ENCODE measurements at places on chromosomes 7 and 10.

DNA sequence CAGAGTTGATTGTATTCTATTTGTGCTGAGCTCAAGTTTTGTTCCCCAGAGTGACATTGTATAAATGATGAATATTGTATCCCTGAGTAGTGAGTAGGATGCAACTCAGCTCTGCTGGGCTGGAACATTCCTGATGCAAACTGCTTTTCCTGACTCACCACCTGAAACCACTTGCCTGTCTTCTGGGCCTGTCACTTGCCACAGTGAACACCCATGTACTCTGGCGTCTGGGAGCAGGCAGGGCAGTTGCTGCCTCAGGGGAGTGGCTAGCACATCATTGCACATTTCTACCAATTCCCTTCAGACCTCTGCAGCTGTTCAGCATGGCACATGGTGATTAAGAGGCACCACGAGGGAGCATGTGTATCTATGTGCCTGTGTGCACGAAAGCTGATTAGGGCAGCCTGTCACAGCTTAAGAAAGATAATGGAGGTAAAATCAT lies 157.3 kb downstream of the SND1 start:
- no peak for DNase-seq

DNA sequence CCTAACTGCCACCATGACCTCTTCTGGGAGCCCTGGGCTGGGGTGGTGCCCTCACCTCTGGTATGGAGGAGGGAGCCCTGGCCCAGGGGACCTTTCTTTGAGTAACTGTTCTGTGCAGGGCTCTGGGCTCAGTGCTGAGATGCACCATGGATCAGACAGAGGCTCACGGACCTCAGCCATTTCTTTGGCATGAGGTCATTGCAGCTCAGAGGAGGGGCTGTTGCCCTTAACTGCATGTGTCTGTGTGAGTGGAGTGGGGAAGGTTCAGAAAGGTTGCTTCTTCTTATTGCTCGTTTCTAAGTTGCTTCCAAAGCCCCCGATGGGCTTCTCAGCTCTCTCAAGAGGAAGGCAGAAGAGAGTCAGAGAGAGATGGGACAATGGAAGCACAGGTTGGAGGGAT lies 233.9 kb downstream of the RPS24 start:
- no peak for DNase-seq

GRCh38 chr10:130854151-130854550 lies 457.4 kb downstream of the TCERG1L start:
- DNase-seq: no peak

- no peak for DNase-seq
These were observed 96.3 kb downstream of the PRLHR start for GRCh38 chr10:118499186-118499585.

DNA sequence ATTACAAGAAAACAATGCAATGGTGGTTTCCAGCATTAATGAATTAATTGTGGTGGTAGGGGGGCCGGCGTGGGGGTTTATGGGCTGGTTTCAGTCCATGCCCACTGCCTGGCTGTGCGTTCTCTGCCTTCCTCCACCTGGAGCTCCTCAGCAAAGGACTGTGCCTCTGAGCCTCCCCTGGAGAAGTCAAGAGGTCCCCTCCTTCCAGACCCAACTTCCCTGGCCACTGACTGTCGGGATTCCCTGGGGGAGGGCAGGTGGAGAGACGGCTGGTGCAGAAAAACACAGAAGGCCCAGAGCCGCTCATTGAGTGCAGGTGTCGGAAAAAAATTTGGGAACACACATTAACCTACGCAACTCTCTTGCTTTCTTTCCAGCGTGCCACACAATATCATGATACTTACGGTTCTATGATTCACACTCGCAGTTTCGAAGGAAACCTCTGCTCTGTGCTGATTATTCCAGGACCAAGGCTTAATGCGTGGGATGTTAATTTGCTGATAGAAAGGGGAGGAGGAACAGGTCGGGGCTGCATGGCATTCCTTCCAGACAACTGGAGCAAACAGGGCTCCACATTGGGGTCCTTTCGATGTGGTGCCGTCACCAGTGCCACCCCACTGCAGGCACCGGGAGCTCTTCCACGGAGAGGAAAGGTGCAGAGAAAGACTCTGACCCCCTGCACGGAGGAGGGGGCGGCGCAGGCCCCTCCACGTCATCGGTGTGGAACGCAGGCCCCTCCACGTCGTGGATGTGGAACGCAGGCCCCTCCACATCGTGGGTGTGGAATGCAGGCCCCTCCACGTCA lies 506.7 kb downstream of the DNAJB6 start:
- no peak for DNase-seq

- peak; percentile 90 for DNase-seq
These were observed 43.7 kb downstream of the CH25H start for GRCh38 chr10:89163265-89163995.

- no peak for DNase-seq
These were observed 163.9 kb upstream of the CDK1 start for GRCh38 chr10:60614363-60614762.

DNA sequence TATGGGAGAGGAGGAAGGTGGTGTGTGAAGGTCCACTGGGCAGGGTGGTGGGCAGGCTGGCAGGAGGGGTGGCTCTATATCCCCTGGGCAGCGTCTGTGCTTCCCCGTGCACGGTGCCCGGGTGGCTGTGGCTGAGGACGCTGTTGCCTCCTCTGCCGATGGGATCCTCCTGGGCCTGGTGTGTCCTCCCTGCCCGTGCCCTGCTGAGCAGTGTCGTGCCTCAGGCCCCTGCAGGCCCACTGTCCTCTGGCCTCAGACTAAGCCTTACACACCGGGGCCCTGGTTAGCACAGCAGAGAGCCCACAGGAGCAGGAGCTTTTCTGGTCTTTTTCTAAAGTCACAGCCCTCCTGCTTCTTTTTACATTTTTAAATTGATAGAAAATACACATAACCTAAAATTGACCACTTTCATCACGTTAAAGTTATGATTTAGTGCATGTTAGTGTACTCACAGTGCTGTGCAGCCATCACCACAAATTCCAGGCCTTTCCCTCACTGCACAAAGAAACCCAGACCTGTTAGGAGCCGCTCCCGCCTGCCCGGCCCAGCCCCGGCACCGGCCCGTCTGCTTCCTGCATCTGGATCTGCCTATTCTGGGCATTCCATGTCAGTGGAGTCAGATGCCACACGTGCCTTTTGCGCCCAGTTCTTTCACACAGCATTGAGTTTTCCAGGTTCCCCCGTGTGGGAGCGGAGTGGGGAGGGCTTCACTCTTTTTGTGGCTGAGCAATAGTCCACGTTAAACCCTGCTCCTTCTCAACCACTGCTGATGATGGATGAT lies 19.4 kb downstream of the PFKFB3 start:
- no peak for DNase-seq

GRCh38 chr10:100081075-100082001 lies at the start of gene CPN1:
TSS of gene CPN1 (minus strand) at chr10:100081869. CDS start at chr10:100081625, 244 bp downstream.
- no peak for DNase-seq

DNA sequence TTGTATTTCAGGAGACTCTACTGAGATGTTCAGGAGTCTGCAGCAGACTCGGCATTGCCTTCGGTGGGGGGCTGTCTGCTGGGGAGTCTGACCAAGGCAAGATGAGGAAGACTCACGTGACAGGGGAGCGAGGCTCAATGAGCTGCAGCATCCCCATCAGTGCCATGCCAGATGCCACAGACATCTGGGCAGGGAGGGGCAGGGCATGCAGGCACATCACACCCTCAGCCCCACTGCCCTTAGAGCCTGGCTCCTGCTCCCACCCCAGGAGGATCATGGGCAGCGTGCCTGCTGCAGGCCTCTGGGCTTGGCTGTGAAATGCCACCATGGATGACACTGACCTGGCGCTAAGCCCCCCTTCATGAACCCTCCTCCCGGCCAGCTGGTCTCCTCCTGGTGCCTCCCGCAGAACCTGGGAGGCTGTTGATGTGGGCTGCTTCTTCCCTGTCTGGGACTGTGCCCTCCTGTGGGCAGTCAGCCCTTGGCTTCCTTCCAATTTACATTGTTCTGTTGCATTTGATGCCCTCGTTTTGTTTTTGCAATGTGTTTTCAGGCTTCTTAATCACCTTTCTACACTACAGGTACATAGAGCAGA lies 235.0 kb downstream of the PAXIP1 start:
- DNase-seq: no peak

- DNase-seq: no peak
These were observed 141.7 kb downstream of the USP6NL start for GRCh38 chr10:11469575-11470391.

DNA sequence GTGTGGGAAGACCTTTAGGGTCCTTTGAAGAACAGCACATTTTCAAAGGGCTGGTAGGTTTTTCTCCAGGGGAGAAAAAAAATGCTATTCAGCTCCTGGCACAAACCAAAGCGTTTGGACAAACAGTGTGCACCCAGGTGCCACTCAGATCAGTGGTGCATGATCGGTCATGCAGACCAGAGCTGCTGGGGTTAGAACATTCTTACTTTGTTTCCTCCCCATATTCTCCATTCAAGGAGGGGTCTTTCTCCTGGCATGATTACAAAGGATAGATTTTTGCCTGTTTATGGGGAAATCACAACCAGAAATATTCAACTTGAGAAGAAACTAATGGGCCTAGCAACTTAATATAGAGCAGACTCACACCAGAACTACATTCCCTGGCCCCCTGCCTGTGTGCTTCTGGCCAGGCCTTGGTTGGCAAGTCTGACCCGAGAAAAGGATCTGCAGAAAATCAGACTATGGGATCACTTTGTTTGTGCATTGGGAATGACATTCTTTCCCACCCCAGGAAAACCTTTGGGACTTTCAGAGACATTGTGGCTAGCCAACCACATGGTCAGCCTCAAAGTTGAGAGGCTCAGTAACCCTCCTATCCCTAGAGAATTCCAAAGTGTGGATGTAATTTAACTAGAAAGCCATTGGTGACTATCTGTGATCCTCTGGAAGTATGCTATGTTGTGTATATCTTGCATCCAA lies 82.3 kb upstream of the FGL2 start:
- DNase-seq: no peak

DNA sequence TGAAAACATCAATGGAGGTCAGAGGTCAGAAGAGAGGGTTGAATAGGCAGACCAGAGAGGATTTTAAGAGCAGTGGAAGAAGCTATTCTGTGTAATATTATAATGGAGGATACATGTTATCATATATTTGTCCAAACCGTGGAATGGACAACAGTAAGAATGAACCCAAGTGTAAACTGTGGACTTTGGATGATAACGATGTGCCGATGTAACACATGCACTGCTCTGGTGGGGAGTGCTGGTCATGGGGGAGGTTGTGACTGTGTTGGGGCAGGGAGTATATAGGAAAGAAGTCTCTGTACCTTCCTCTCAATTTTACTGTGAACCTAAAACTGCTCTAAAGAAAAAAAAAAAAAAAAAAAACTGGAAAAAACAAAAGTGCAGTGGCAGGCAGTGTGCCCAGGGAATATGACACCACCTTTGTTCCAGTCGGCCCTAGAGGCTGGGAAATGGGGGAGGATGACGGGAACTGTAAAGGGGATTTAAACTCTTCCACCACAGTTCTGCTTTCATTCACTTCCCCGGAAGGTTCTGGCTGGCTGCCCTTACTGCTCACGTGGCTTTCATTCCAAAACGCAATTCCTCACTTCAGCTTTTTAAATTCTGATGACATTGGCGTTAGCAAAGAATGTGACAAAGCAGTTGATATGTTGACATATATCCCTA lies 113.7 kb upstream of the ANKRD1 start:
- DNase-seq: peak; percentile 91

- DNase-seq: no peak
These were observed 269.9 kb upstream of the MKLN1 start for GRCh38 chr7:131057794-131058070.

DNA sequence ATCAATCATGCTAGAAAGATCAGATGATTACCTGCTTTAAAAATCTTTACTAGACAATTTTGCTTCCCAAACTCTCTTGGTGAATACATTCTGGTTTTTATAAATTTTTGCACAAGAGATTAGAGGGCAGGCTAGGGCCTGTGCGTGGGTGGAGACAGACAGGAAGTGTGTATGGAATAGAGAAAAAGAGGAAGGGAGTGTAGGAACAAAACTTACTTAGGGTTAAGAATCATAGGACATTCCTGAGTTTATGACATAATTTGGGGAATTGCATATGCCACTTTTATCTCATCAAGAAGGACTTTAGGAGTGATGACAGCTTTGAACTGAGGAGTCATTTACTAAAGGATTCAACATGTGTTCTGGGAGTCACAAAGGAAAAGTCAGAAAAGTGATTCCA lies 31.3 kb downstream of the LAMB1 start:
- DNase-seq: no peak

- no peak for DNase-seq
These were observed 566.3 kb downstream of the GRM8 start for GRCh38 chr7:126686474-126686873.

DNA sequence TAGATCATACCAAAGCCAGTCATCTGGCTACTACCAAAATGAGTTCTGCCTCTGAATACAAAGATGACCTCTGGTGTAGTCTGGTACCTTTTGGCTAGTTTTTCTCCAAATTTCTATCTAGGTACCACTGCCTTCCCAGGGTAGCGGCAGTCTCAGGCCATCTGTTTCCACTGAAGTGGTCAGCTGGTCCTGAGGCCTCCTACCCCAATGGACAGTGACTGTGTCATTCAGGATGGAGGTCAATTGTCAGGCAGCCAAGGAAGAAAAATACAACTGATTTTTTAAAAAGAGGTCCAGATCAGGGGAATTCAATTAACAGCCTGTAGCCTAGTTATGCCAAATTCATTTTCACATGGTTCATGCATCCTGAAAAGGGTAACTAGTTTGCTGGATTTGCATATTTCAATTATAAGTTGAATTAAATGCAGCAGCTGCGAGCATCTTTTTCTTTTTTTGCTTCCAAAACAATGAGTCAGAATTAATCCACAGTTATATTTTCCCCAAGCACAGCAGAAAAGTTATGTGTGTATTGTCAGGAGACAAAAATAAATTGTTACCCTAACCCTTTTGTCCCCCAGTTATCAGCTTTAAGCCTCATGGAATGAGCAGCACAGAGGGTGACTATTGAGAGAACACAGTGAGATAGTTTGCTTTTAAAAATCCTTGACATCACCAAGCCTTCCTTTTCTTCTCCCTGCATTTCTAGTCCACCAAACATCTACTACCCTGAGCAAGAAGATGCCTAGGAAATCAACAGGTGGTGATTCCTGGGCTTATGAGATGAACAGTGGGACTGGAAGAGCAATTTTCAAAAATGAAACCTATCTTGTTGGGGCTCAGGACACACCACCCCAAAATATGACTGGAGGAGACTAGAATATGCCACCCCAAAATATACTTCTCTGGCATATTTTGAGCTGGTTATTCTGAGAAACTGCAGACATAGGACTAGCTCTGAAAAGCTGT lies 27.7 kb downstream of the BCCIP start:
- DNase-seq: no peak
